Activated CD8-positive, alpha-beta T cell treated with anti-CD3 and anti-CD28 coated beads, Interleukin-2, amount 10 ng/mL, durations not matched to agents 7 days and 5 days (primary cell): ENCODE measurements at places on chromosomes 3 and 15. TPM values are rescaled to one million over a fixed set of nuclear protein-coding genes. Genes with fewer than 3 reads are reported as not detected.

- H3K4me3 ChIP-seq, result no peak overlapping the region
- no peak overlapping the region for H3K27ac ChIP-seq
- no peaks in the 10 kb centered on the region for H3K36me3 ChIP-seq
- H3K4me1 ChIP-seq, result no peaks in the 10 kb centered on the region
- no peaks in the 10 kb centered on the region for H3K27me3 ChIP-seq
Measured at GRCh38 chr3:153233986-153234385, 72.0 kb downstream of the RAP2B start.

DNA sequence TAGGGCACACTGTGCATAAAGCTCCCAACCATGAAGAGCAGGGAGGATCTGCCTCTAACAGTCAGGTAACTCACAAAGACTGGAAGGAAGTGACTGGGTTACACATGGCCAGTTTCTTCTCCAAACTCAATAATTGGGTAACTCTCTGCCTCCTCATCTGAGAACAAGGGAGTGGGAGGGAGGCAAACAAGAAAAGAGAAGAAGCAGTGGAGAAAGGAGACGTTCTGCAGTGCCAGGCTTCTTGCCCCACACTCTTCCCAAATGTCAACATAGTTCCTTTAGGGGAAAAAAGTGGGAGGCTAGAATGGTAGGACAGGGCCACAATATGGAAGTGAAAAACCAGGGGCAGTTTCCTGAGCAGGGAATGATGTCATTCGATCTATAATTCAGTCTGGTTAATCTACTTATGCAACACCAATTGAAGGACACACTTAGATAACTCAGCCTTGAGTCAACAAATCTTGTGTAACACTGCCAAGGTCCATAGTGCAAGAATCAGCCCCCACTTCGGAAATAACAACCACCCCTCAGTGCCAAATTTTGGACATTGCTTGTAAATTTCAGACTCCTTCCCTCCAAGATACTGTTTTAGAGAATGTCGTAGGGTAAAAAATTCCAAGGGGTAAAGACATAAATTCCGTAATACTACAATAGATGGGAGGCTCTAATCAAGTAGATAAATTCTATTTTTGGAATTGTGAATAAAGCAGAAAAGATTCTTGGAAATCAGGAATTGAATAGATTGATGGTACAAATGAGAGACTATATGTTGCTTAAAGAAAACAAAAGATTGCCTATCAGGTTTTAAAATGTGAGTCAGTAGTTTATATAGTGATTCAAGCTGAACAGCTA, 143.0 kb downstream of the LPP start:
- H3K36me3 ChIP-seq, result peaks cover 16% of the 10 kb centered on the region
- H3K27me3 ChIP-seq, result no peaks in the 10 kb centered on the region
- H3K27ac ChIP-seq, result no peak overlapping the region
- peaks cover 51% of the 10 kb centered on the region for H3K4me1 ChIP-seq
- no peak for DNase-seq
- no peak overlapping the region for H3K4me3 ChIP-seq

DNA sequence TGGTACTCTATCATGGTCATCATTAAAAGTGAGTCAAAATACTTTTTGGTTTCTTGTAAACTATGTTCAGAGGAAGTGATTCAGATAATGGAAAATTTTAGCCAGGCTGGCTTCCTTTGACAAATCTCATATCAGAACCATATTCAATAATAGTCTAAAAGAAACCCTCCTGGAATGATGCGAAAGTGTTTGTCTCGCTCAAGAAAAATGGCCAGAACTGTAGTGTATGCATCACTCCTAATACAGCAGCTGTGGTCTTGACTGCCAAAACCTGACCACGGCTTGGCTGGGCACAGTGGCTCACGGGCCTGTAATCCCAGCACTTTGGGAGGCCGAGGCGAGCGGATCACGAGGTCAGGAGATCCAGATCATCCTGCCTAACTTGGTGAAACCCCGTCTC, 35.6 kb upstream of the KCNMB2 start:
- H3K36me3 ChIP-seq, result no peaks in the 10 kb centered on the region
- no peak for DNase-seq
- no peak overlapping the region for H3K27ac ChIP-seq
- H3K4me3 ChIP-seq, result no peak overlapping the region
- no peaks in the 10 kb centered on the region for H3K4me1 ChIP-seq
- H3K27me3 ChIP-seq, result no peaks in the 10 kb centered on the region

DNA sequence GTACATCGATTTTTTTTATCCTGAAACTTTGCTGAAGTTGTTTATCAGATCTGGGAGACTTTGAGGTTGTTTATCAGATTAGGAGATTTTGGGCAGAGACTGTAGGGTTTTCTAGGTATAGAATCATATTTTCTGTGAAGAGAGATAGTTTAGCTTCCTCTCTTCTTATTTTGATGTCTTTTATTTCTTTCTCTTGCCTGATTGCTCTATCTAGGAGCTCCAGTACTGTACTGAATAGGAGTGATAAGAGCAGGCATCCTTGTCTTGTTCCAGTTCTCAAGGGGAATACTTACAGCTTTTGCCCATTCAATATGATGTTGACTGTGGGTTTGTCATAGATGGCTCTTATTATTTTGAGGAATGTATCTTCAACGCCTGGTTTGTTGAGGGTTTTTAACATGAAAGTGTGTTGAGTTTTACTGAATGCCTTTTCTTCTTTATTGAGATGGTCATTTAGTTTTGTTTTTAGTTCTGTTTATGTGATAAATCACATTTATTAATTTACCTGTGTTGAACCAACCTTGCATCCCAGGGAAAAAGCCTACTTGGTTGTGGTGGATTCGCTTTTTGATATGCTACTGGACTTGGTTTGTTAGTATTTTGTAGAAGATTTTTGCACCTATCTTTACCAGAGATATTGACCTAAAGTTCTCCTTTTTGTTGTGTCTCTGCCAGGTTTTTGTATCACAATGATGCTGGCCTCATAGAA, 14.9 kb upstream of the DNAAF4 start:
- no peak for DNase-seq
- H3K27ac ChIP-seq, result no peak overlapping the region
- no peaks in the 10 kb centered on the region for H3K36me3 ChIP-seq
- no peak overlapping the region for H3K4me3 ChIP-seq
- peaks cover 2% of the 10 kb centered on the region for H3K4me1 ChIP-seq

DNA sequence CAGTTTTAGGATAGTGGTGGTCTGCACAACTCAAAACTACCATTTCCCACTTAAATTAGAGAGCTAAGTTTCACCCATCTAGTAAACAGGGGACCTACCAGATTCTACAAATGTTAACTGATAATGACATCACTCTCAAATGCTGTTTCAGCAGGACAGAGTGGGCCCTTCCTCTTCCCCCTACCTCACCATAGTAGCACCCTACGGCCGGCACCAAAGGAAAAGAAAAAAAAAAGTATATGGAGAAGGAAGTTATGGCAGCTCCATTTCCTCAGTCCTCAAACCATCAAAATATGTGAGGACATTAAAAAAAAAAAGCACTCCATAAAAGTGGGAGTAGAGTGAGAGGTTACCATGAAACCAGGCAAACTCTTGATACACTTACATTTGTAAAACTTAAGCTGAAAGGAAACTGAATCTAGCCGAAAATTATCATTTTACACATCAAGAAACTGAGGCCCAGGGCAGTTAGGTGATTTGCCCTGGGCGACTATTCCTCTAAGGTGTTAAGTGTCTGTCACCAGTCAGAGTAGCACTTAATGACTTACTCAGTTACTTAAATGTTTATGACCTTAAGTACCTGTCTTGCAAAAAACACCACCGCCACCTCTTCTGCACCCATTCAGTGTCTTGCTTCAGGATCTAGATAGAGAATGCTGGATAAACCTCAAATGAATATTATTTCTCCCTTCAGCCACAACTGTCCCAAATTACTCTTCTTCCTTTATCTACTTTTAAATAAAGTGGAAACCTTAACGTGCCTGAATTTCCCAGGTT, 2.7 kb downstream of the MSL2 start:
- DNase-seq, result peak; percentile 31
- H3K27ac ChIP-seq, result peak overlapping the region; percentile 95
- H3K27me3 ChIP-seq, result no peaks in the 10 kb centered on the region

DNA sequence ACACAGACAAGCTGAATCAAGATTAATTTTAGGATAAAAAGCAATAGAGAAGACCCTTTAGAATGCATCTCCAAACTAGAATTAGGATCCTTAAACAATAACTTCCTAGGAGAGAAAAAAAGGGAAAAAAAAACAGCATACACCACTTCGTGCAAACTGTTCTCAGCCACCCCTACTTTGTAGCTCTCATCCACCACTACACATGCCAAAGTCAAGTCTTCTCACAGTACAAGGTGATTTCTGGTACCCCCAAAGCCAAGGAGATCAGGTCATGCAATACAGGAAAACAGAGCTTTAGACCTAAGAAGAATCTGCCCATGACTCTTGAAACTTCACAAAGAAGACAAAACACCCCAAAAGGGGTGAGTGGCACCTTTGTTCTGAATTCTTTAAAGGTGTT, 166.9 kb downstream of the SUCNR1 start:
- H3K36me3 ChIP-seq, result no peaks in the 10 kb centered on the region
- DNase-seq, result no peak
- peaks cover 4% of the 10 kb centered on the region for H3K27me3 ChIP-seq
- peaks cover 2% of the 10 kb centered on the region for H3K4me1 ChIP-seq

- peaks cover 11% of the 10 kb centered on the region for H3K4me1 ChIP-seq
- peak overlapping the region; percentile 73 for H3K27ac ChIP-seq
- no peaks in the 10 kb centered on the region for H3K27me3 ChIP-seq
- H3K36me3 ChIP-seq, result peaks cover 45% of the 10 kb centered on the region
- DNase-seq, result no peak
- no peak overlapping the region for H3K4me3 ChIP-seq
Measured at GRCh38 chr3:17063596-17063995, 178.8 kb downstream of the PLCL2 start.

DNA sequence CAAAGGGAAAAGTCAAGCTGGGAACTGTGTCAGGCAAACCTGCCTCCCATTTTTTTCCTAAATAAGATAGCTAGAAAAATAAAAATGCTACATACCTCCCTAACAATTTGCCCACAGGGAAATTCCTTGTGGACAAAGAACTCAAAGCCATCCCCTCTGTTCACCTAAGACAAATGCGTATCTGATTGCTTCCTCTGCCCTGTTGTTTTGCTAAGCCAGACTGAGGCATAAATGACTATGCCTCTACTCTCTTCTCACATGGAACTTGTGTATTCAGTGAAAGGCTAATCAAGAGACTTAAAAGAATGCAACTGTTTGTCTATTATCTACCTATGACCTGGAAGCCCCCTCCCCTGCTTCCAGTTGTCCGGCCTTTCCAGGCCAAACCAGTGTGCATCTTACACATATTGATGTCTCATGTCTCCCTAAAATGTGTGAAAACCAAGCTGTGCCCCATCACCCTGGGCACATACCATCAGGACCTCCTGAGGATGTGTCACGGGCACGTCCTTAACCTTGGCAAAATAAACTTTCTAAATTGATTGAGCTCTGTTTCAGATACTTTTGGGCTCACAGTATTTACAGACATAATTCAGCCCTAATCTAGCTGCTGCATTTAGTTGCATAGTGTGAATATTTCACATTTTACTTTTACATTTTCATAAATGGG, 15.8 kb downstream of the CHD2 start:
- H3K36me3 ChIP-seq, result peaks cover 70% of the 10 kb centered on the region
- H3K4me1 ChIP-seq, result peaks cover 84% of the 10 kb centered on the region
- peak overlapping the region; percentile 71 for H3K4me3 ChIP-seq

- H3K4me1 ChIP-seq, result no peaks in the 10 kb centered on the region
- H3K27me3 ChIP-seq, result peaks cover 18% of the 10 kb centered on the region
- no peak overlapping the region for H3K27ac ChIP-seq
Measured at GRCh38 chr3:150184426-150185071, 213.9 kb upstream of the PFN2 start.

GRCh38 chr3:11835028-11835639, 11.6 kb downstream of the TAMM41 start:
- H3K36me3 ChIP-seq, result peaks cover 44% of the 10 kb centered on the region
- H3K4me1 ChIP-seq, result no peaks in the 10 kb centered on the region
- H3K4me3 ChIP-seq, result no peak overlapping the region
- no peak overlapping the region for H3K27ac ChIP-seq
- no peak for DNase-seq

DNA sequence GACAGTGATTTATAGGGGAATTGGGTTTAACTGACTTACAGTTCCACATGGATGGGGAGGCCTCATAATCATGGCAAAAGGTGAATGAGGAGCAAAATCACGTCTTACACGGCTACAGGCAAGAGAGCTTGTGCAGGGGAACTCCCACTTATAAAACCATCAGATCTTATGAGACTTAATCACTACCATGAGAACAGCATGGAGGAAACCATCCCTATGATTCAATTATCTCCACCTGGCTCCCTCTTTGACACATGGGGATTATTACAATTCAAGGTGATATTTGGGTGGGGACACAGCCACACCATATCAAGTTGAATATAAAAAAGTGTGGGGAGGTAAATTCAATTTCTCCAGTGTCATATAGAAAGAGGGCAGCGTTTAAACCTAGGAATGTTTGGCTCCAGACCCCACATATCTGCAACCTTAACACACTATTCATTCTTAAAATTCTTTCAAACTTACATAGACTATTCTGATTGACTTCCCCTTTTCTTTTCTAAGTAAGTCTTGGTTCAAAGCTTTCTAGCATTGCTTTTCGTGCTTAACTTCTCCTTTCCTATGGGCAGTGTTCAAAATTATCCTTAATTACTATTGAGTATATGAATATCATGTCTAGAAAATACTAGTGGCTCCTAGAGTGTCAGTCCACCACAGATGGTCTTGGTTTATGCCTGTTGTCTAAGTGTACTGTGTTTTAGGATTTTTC, 446.7 kb upstream of the GBE1 start:
- no peak for DNase-seq
- H3K4me3 ChIP-seq, result no peak overlapping the region
- no peaks in the 10 kb centered on the region for H3K36me3 ChIP-seq
- H3K4me1 ChIP-seq, result no peaks in the 10 kb centered on the region
- H3K27me3 ChIP-seq, result no peaks in the 10 kb centered on the region

DNA sequence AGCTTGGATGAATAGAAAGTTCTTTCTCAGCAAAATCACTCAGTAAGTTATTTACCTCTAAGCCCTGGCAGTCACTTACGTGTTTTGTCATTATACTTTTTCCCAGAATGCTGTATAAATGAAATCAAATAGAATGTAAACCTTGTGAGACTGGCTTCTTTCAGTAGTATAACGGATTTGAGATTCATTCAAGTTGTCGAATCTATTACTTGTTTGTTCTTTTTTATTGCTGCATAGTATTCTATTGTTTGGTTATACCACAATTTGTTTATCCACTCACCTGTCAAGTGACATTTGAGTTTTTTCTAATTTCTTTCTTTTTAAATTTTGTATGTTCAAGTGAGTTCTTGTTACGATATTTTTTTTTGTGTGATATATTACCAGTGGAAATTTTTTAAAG, 381.6 kb downstream of the EDEM1 start:
- H3K4me3 ChIP-seq, result no peak overlapping the region
- DNase-seq, result no peak
- H3K36me3 ChIP-seq, result no peaks in the 10 kb centered on the region
- no peak overlapping the region for H3K27ac ChIP-seq

DNA sequence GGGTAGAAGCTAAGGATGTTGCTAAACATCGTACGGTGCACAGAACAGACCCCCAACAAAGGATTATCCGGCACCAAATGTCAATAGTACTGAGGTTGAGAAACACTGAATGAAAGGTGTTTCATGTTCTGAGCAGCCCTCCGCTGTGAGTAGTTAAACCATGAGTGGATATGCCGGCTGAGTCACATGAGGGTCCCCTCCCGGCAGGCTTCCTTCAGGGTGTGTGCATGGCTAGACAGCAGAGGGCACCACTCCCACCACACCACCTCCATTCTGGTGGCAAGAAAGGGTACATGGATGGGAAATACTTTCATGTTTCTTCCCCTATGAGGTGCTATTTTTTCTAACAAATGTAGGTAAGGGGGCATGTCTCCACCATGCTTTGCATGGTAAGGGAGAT, 128.3 kb upstream of the SEMA6D start:
- H3K27ac ChIP-seq, result no peak overlapping the region
- no peaks in the 10 kb centered on the region for H3K4me1 ChIP-seq
- no peaks in the 10 kb centered on the region for H3K27me3 ChIP-seq
- H3K36me3 ChIP-seq, result no peaks in the 10 kb centered on the region

GRAMD1C gene
- total RNA-seq, result 1.1 TPM

KNG1 gene
- not detected for total RNA-seq

TNNC1 gene
- 0.84 TPM for total RNA-seq

RLBP1 gene
- total RNA-seq, result not detected

MAPKAPK3 gene
- 225 TPM for total RNA-seq

DIPK2A gene
- total RNA-seq, result 23.4 TPM
